Renal cortical epithelial cell (primary cell): ENCODE measurements at places on chromosomes 3 and 15. TPM values are rescaled to one million over a fixed set of nuclear protein-coding genes. Genes with fewer than 3 reads are reported as not detected.
A peak's percentile ranks its signal among the peaks of the same experiment; 100 is the strongest.

Gene MCF2L2
- total RNA-seq, result 0.25 and 2.1 TPM in 2 replicates

Gene CNTN3
- 0.80 and 3.5 TPM in 2 replicates for total RNA-seq

Gene TMEM62
- total RNA-seq, result 23.4 and 37.0 TPM in 2 replicates

Gene SPINK8
- not detected in 2 replicates for total RNA-seq

Gene PLSCR5
- not detected in 2 replicates for total RNA-seq

Gene BOC
- 0.52 and 3.0 TPM in 2 replicates for total RNA-seq

- DNase-seq, result peak; percentile 69
These were observed at the start of gene CASR for GRCh38 chr3:122183521-122183892. TSS of gene CASR (plus strand) at chr3:122183668. CDS start at chr3:122254190, 70,522 bp downstream.

DNA sequence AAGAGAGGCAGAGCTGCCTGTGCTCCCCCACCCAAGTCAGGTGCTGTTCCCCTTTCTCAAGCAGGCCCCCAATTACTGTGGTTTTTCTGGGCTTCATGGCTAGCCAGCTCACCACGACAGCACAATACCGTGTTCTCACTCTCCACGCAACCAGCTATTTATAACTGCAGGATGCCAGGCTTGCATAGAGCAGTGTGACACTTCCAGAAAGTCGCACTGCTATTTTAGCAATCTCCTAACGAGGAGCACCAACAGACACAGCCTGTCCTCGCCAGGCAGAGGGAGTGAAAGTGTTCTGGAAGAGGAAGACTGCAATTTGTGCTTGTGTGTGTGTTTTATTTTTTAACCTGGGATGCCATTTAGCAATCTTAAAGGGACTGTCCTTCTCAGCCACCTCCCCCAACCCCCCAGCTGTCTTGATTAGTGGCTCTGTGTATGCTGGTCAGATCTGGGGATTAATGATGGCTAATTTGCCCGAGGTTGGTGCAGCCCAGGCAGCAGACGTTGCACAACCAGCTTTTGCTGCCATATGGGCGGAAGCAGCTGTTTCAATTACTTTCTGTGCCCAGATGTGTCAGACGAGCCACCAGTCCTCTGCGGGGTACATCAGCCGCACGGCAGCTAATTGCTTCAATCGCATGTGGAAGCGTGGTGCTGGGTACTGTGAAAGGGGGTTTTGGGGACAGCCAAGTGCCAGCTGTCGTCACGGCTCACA, 268.0 kb upstream of the ARRDC4 start:
- DNase-seq, result no peak

DNA sequence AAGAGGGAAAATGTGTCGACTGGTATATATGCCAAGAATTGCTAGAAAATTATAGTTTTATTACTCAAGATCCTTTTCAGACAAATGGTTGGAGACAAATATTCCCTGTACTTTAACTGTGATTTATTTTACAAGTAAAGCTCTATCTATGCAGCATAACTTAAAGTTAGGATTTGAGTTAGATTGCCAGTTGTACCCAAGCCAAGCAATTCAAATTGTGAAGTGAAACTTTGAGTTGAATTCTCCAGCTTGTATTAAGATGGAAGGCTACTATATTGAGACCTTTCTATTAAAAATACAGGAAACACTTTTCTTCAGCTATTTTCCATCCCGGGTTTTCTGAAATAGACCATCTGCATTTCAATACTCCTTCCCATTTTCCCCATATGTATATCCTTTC, 333.1 kb upstream of the RBMS3 start:
- no peak for DNase-seq

GRCh38 chr15:63453186-63453905, 51.0 kb upstream of the USP3 start:
- DNase-seq, result no peak

GRCh38 chr15:48266024-48266689, 60.1 kb downstream of the SLC12A1 start:
- DNase-seq, result peak; percentile 43

DNA sequence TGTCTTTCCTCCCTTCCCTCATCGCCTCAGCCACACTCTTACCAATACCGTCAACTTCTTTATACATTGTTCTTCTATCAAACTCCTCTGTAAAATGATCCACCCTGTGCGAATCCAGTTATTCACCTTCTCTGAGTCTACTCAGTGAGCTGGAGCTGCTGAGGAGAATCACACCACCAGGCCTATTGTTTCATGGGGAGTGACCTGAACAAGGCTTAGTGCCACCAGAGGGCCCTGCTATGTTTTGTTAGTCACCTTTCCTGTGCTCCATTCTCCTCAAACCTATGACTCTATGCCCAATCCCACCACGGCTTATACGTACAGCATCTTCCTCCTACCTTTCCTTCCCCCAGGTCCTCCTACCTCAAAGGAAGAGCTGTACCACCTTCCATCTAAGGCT, 50.4 kb upstream of the MED12L start:
- DNase-seq, result no peak

- no peak for DNase-seq
These were observed 201.3 kb upstream of the PRICKLE2 start for GRCh38 chr3:64426551-64426950.

- DNase-seq, result no peak
These were observed 708 bp upstream of the GCHFR start for GRCh38 chr15:40762919-40763800.

- DNase-seq, result no peak
These were observed 127.7 kb downstream of the SV2B start for GRCh38 chr15:91227766-91228165.

GRCh38 chr15:87225436-87225835, 1031.1 kb downstream of the NTRK3 start:
- no peak for DNase-seq

DNA sequence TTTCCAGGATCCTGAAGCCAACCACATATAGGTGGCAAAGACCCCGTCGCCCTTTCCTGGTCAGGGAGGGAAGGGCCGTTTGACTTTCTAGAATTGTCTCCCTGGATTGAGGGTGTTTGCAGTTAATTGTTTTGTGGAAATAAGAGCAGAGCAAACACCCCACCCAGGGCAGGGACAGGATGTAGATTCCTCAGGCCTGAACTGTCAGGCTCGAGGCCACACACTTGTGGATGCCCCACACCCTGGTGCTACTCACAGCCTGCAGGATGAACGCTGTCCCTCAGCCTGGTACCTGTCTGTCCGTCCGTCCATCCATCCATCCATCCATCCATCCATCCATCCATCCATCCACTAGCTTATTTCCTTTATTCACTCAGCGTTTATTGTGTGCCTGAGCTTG, 29.9 kb upstream of the FLNB start:
- no peak for DNase-seq

DNA sequence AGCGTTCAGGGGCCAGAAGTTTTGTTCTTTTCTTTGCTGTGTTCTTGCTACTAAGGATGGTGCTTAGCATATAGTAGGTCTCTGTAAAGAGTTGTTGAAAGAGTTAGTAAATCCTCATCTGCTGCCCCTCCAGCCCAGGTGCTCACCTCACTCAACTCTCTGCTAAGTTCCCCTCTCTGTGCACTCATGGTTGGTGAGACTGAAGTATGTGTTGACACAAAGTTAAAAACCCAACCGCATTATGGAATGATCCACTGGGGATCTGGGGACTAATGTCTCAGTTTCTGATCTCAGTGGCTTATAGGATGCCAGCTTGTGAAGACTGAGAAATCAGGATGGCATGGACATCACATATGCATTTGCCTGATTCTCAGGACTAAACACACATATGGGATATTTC, 13.8 kb downstream of the RYR3 start:
- no peak for DNase-seq

DNA sequence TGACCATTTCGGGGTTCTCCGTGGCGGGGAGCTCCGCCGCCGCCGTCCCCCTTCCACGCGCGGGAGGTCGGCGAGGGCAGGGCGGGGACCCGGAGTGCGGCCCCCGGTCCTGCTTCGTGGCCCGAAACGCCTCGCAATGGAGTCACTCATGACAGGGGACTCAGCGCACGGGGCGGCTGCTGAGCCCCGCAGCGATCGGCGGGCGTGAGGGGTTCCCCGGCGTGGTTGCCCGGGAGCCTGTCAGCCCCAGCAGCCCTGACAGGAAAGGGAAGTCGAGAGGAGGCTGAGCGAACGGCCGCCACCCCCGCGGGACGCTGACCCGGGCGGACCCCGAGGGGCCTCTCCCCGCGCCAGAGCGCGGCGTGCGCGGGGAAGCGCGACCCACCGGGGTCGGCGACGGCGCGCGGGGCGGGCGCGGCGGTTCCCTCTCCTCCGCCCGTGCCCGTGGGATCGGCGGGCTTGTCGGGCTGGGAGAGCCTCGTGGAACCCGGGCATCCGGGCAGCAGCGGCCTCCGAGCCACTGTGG, 564 bp upstream of the PIGZ start:
- no peak for DNase-seq

DNA sequence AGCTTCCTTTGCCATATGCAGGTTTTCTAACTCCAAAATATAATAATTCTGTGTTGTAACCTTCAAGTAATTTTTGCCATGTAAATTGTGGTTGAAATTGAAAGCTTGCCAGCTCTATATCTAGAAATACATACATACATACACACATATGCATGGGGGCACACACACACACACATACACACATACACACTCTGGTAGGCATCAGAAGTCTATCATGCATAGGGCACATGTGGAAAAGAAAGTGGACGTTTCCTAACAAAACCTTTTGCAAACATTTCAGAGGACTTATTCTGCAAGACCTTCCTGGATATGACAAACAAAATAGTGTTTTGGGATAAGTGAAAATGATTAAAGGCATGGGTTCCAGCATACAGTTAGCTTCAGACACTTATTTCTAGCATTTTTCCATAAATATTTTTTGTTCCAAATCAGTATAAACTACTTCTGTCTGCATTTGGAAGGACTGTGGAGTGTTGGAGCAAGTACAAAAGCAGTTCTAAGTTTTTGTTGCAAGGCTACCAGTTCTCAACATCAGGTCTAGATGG, 578.9 kb downstream of the RBMS3 start:
- DNase-seq, result no peak

- no peak for DNase-seq
These were observed 110.9 kb upstream of the GALNT15 start for GRCh38 chr3:16063603-16064002.

- no peak for DNase-seq
These were observed 48.4 kb downstream of the DTWD1 start for GRCh38 chr15:49669288-49669687.

DNA sequence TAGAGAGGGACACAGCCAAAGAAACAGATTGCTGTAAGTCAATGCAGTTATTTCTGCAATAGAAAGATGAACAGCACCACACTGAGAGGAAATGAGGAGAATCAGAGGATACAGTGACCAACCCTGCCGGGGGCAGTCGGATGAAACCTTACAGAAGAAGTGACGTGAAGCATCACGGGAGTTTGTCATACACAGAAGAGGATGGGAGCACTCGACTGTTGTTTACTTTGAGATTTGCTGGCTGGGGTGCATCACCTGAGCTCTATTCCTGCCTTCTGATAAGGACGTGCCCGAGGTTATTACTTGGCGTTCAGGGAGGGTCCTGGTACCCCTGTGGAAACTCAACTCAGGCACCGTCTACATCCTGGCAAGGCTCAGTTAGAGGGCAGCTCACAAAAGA, 45.4 kb downstream of the MAGEF1 start:
- no peak for DNase-seq

DNA sequence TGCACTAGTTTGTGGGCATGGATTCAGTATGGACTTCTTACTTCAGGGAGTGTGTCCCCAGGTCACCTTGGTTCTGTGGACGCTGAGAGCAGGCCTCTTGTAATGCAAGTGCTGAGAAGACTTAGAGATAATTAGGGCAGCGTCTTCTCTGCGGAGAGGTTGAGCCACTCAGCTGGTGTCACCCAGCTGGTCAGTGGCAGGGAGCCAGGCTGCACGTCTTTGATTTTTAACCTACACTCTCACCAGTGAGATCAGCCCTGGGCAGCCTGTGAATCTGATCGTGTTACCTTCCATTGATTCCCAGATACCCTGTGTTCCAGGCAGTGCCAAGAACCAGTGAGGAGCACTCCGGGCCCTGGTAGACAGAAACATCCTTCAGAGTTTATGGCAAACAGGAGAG, 92.6 kb downstream of the SLCO3A1 start:
- no peak for DNase-seq

DNA sequence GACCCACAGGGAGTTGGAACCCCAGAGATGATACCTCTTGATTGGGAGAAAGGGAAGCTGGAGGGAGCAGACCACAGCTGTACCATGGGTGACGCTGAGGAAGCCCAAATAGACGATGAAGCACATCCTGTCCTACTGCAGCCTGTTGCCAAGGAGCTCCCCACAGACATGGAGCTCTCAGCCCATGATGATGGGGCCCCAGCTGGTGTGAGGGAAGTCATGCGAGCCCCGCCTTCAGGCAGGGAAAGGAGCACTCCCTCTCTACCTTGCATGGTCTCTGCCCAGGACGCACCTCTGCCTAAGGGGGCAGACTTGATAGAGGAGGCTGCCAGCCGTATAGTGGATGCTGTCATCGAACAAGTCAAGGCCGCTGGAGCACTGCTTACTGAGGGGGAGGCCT, 201.1 kb downstream of the AKAP13 start:
- DNase-seq, result no peak

DNA sequence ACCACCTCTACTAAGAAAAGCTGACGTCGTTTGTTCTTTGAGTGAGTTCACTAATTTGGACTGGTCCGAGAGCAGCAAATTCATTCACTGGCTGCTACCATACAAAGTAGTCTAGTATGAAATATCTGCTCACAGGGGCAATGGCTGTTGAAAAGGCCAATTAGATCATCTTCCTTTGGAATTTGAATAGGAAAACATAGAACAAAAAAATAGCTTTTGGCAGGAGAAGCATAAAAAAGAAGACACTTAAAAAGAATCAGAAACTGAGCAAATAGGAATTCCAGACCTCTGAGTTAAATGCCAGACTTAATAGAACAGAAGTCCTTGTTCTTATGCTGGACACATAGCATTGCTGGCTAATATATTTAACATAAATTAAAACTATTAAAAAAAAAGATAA, 159.3 kb downstream of the IL1RAP start:
- no peak for DNase-seq

DNA sequence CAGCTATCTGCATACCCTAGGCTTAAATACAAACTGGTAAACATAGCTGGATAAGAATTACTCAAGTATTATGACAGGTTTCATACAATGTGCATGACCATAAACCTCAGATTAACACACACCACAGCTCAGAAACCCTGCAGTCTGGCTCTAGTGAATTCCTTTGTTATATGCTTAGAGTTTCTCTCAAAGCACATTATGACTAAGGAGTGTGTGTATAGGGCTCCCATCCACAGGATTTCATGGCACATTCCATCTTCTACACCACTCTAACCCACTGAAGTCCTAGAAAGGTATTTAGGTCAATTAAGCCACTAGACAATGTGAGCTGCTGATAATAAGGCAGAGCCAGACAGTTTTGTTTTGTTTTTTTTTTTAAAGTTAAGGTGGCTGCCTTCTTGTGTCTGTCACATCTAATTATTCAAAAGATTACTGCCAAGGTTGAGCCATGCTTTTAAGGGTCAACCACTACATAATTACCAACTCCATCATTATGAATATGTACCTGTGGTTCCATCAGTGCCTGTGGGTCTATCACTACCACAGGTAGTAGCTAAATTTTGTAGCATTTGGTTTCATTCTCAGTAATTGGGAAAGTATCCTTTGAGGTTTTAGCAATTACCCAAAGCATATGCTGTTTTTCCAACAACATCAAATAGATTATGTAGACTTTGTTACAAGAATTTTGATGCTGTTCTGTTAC, 107.0 kb downstream of the ALCAM start:
- DNase-seq, result peak; percentile 96
